Breast epithelium (tissue), 4 donors: ENCODE measurements at places on chromosomes 7 and 10.
A peak's percentile ranks its signal among the peaks of the same experiment; 100 is the strongest.

DNA sequence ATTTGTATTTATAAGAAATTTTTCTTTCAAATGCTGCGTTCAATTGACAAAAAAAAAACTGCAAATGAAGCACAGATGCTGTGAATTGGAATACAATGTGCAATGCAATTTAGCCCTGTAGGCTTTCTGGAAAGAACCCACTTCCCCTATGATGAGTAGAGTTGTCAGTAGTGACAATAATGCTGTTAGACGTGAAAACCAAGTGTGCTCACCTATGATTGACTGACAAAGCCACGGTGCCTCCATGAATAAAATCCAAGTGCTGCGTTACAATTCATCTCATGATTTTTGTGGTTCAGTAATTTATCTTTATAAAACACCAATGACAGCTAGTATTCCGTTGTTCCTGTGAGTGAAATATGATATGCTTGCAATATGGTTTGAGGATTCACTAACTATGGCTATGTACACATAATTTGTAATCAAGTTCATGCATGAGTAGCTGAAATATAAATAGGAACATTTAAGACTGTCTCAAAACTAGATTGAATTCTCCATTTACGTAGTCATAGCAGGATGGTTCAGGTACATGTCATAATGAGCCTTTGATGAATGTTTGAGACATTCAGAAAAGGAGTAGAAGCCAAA lies 1160.3 kb downstream of the CNTNAP2 start:
- no peak for DNase-seq

DNA sequence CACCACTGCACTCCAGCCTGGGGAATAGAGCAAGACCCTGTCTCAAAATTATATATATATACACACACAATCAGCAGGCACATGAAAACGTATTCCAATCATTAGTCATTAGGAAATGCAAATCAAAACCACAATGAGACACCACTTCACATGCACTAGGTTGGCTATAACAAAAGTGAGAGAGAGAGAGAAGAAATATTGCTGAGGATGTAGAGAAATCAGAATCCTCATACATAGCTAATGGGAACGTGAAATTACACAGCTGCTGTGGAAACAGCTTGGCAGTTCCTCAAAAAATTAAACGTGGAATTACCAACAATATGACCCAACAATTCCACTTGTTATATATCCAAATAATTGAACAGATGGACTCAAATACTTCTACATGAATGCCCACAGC lies 43.3 kb upstream of the CNNM1 start:
- DNase-seq = no peak

- DNase-seq = no peak
These were observed 36.5 kb upstream of the ECHDC3 start for GRCh38 chr10:11705722-11706121.

- DNase-seq = peak; percentile 27
These were observed 10.4 kb upstream of the GPR26 start for GRCh38 chr10:123655751-123656150.

GRCh38 chr10:5940807-5941218 lies 36.5 kb downstream of the IL15RA start:
- no peak for DNase-seq

DNA sequence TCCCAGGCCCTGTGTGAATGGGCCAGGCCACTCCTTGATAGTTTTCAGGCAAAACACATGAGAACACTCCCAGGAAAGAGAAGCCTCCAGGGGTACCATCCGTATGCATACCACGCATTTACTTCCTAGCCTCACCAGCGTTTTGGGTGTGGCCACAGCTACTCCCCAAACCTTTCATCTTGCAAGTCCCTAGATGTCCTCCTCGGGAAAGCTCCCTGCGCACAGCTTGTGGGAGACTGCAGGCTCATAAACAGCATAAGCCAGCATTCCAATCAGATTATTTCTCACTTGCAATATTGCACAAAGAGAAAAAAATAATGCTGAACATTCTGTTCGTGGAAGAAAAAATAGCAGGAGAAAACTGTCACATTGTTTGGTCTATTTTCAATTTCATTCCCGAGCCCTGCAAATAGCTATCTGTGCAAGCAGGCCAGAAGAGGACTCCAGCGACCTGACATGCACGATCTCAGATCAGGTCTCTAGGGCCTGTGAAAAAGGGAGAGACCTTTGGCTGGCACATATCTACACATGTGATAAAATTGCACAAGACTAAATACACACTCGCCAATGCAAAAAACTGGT lies 175.6 kb downstream of the PLXNA4 start:
- no peak for DNase-seq

DNA sequence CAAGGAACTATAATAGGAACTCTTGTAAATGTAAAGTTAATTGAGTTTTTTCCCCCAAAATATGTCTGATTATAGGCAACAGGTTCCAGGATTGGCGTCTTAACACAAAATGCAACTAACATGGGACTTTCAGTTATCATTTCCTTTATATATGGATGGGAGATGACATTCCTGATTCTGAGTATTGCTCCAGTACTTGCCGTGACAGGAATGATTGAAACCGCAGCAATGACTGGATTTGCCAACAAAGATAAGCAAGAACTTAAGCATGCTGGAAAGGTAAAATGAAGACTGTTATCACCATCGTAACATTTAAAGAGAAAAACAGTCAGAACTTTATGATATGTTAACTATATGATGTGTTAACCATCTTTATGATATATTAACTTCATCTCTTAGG lies 63.7 kb downstream of the SP8 start:
- no peak for DNase-seq

DNA sequence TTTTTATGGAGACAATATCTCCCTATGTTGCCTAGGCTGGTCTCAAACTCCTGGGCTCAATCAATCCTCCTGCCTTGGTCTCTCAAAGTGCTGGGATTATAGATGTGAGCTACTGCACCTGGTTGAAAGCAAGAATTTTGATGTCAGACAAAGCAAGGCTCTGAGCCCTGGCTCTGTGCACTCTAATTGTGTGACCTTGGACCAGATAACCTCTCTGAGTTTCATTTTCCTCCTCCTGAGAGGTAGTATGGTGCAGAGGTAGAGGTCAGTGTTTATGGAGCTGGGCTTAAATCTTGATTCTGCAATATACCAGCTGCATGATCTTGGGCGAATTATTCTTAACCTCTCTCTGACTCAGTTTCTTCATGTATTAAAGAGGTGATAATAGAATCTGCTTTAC lies 31.4 kb upstream of the SLC26A3 start:
- no peak for DNase-seq

DNA sequence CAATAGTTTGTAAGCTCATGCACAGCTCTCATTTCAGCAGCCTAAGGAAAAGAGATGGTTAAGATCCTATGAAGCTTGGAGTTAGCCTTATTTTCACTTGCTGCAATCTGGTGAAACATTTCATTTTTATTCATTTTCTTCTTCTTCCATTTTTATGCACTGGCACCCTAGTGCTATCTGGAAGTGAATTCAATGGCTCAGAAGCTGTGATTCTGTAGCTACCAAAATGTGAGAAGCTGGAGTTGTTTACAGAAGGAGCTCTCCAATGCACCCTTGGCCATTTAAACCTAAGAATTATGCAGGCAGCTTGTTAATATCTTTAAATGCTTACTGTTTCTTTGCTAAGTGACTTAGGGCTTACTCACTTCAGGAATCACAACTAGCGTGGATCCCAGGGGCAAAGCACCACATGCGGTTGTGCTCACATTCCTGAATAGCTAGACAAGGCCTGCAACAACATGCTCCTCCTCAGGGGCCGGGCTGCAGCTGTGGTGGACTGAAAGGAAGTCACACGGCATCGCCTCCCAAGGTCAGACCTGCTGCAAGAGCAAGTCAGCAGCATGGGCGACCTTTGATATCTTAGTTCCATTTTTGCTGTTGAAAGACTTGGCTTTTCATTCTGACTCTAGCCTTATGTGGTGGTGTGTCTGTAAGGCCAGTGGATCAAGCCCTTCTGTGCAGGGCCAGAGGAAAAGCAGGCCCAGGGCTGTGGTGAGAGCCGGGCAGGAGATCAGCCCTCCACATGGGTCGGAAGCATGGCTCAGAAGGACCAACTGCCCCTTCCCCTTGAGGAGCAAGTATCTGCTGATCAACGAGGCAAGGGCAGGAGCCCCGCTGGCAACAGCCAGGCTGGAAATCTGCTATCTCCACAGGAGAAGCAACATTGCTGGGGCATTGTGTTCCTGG lies 91.9 kb upstream of the MBL2 start:
- peak; percentile 77 for DNase-seq

GRCh38 chr10:51462076-51462779 lies 237.2 kb downstream of the CSTF2T start:
- no peak for DNase-seq

- DNase-seq = no peak
These were observed 43.1 kb upstream of the EN2 start for GRCh38 chr7:155414547-155415492.

GRCh38 chr10:21953585-21954057 lies 49.9 kb downstream of the DNAJC1 start:
- no peak for DNase-seq

DNA sequence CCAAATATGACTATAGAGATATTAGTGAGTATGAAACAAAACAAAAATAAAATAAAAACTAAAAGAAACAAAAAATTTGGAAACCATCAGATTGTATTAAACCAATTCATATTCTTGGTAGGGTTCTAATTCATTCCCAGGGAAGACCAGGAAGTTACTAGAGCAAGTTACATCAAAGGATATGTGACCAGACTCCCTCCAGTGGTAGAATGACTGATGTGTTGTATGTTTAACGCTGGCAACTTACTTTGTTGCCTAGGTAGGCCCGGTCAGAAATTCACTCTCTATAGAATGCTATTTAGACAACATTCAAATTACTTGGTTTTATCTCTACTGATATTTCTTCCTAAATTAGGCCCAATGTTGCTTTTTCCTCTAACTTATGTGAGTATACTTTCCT lies 5.2 kb downstream of the PHYHIPL start:
- DNase-seq = no peak

- DNase-seq = no peak
These were observed 68.7 kb downstream of the NEUROD6 start for GRCh38 chr7:31271641-31272405.

- DNase-seq = no peak
These were observed 114.8 kb upstream of the ADO start for GRCh38 chr10:62689712-62690111.

GRCh38 chr10:114545071-114545470 lies 113.0 kb downstream of the ABLIM1 start:
- DNase-seq = no peak

- DNase-seq = no peak
These were observed 17.5 kb downstream of the BCAP29 start for GRCh38 chr7:107597582-107597916.

- DNase-seq = no peak
These were observed 648.6 kb downstream of the XPNPEP1 start for GRCh38 chr10:109274681-109275080.

DNA sequence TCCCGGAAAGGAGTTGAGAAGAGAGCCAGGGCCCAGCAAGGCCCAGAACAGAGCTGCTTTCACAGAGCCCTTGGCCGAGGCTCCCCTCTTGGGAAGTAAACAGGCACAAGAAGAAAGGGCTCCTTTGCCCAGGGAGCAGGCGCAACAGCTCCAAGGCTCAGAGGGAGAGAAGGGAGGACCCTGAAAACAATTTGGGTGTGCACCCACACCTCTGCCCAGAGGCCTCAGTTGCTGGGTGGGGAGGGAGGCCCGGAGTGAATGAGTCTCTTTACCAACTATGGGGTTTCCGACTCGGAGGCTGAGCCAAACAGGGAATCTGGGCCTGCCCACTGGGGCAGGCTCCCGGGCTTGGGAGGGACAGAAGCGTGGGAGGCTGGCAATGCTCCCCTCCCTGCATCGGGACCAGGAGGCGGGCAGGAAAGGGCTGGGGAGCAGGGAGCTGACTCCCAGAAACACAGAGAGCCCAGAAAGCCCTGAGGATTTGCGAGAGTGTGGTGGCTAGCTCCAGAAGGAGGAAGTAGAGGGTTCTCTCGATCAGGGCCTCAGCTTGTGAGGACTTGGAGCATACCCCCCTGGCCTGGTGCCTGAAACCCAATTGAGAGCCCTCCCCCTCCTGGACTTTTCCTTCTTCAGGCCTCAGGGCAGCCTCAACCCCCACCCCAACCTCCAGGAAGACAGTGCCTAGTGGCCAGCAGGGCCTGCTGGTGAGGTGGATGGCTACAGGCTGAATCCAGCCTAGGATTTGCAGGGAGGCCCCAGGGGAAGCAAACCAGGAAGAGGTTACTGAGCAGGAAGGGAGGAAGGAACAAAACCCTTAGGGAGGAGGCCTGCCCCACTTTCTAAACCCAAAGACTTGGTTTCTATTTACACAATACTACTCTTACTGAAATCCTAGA lies 6.2 kb downstream of the C10orf105 start:
- peak; percentile 73 for DNase-seq

DNA sequence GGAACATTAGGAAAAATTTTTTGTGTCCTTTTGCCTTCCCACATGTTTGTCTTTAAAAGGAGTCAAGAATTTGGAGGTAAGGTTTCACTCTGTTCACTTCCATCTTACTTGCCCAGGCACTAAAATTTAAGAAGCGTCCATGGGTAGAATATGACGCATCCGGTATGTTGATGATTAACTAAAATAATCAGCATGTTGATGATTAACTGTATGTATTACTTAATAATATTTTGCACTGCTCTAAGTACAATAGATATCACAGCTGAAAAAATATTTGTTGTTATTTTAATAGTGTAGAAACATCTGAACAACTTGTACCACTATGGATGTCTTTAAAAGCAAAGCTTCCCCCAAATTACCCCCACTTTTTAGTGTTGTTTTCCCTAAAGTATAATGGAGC lies 11.5 kb downstream of the ANKRD22 start:
- DNase-seq = no peak

GRCh38 chr7:105674200-105674920 lies 93.1 kb upstream of the EFCAB10 start:
- DNase-seq = no peak

GRCh38 chr10:110208614-110209453 lies 1.4 kb downstream of the MXI1 start:
- no peak for DNase-seq

GRCh38 chr7:144545330-144545729 lies 141.8 kb upstream of the NOBOX start:
- DNase-seq = no peak

- DNase-seq = no peak
These were observed 8.2 kb downstream of the GSAP start for GRCh38 chr7:77407906-77408305.

GRCh38 chr7:55375237-55375636 lies 10.1 kb downstream of the LANCL2 start:
- no peak for DNase-seq

- no peak for DNase-seq
These were observed 355.9 kb upstream of the TMEM229A start for GRCh38 chr7:124388751-124389150.

DNA sequence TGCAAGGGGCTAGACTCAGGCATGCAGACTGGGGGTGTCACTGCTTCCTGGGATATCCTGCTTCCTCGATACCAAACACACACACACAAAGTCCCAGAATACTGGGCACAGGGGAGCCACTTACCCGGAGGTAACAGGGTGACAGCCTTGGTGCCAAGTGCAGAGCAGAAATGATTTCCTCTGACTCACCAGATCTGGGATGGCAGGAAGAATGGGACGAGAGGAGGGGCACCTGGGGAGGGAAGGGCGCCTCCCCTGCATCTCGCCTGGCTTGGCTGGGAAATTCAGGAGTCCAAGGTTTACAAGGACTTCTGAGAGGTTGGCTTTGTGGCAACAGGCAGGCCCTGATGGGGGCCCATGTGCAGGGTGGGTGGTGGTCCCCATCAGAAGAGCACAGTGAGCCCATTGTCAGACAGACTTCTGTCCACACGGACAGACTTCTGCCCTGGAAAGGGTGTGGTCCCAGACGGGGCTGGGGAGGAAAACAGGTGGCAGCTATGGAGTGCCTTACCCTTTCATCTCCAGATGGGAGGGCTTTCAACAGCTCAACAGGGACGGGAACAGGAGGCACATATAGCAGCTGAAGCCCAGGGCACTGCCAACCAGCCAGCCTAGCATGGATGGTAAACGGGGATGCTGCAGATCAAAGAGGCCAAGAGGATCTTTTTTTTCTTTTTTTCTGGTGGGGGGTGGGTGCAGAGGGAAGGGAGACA lies 9.7 kb upstream of the CCL24 start:
- DNase-seq = no peak
